ENCODE measurements at places on chromosomes 5 and 9. TPM values are rescaled to one million over a fixed set of nuclear protein-coding genes. Genes with fewer than 3 reads are reported as not detected.

ZER1 gene
- total RNA-seq = 44.0 TPM

DNA sequence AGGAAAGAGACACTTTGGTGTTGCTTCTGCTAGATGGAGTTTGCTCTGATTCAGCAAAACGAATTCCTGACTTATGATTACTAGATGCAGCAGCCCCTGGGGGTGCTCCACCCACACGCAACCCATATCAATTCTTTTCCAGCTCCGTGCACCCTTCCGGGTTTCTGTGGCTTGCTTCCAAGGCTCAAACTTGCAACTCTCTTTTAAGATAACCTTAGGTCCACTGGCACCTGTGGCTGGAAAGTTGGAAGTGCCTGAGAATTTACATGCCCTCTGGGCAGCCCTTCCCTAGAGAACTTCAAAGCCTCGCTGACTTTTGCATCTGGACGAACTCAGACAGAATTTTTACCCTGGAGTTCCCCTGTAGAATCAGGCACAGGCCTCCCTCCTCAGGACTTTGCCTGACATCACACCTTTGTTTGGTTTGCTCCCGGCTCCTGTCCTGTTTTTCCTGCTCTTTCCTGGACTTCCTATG, 224.9 kb downstream of the SNX18 start:
- H3K27ac ChIP-seq = no peak overlapping the region
- no peak overlapping the region for H3K4me3 ChIP-seq
- no peaks in the 10 kb centered on the region for H3K36me3 ChIP-seq
- peaks cover 2% of the 10 kb centered on the region for H3K27me3 ChIP-seq

- H3K4me1 ChIP-seq = no peaks in the 10 kb centered on the region
- DNase-seq = no peak
- no peak overlapping the region for H3K27ac ChIP-seq
- no peaks in the 10 kb centered on the region for H3K27me3 ChIP-seq
- H3K36me3 ChIP-seq = no peaks in the 10 kb centered on the region
- no peak overlapping the region for H3K4me3 ChIP-seq
Observed at GRCh38 chr5:14135621-14136020, 7.5 kb upstream of the TRIO start.

DNA sequence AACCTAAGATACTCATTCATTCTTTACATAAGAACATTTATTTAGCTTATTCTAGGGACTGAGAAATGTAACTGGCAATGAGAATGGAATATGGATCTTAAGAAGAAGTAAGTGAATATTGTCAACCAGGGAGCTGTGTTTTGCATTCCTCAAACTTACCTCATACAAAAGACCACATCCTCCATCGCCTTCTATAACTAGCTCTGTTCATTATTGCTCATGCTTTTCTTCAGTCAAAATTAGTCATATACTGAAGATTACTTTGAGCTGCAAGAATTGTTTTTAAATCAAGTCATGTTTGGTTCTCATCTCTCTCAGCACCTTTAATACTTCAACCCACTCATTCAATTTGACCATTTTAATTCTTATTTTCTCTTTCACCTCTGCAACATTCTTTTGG, 140.3 kb upstream of the RASA1 start:
- no peak overlapping the region for H3K4me3 ChIP-seq
- H3K27ac ChIP-seq = no peak overlapping the region

GRCh38 chr9:70485273-70485858, 70.9 kb upstream of the KLF9 start:
- H3K4me1 ChIP-seq = no peaks in the 10 kb centered on the region

GRCh38 chr9:87883990-87884389, 1.3 kb downstream of the SPATA31E1 start:
- no peak overlapping the region for H3K27ac ChIP-seq
- no peak overlapping the region for H3K4me3 ChIP-seq
- no peak for DNase-seq
- H3K36me3 ChIP-seq = no peaks in the 10 kb centered on the region
